Glutamatergic neuron (in vitro differentiated cells): ENCODE measurements at places on chromosomes 1 and 21. TPM values are rescaled to one million over a fixed set of nuclear protein-coding genes. Genes with fewer than 3 reads are reported as not detected.

DNA sequence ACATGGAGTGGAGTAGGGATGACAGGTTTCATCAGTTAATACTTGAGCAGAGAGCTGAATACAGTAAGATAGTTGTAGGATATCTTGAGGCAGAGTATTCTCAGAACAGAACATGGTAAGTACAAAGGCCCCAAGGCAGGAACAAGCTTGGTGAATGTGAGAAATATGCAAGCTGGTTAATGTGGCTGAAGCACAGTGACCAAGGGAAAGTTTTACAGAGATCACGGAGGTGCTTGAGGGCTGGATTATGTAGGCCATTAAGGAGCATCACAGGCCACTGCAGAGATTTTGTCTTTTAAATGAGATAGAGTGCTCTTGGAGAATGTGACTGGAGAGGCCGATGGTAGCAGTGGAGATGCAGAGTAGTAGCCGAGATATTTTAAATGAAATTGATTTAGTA is 54.0 kb upstream of the BOLA1 start:
- peaks cover 5% of the 10 kb centered on the region for H3K27me3 ChIP-seq
- peak overlapping the region; percentile 16 for H3K27ac ChIP-seq
- H3K4me1 ChIP-seq = peaks cover 39% of the 10 kb centered on the region
- peak overlapping the region; percentile 61 for H3K4me3 ChIP-seq
- no peaks in the 10 kb centered on the region for H3K36me3 ChIP-seq

DNA sequence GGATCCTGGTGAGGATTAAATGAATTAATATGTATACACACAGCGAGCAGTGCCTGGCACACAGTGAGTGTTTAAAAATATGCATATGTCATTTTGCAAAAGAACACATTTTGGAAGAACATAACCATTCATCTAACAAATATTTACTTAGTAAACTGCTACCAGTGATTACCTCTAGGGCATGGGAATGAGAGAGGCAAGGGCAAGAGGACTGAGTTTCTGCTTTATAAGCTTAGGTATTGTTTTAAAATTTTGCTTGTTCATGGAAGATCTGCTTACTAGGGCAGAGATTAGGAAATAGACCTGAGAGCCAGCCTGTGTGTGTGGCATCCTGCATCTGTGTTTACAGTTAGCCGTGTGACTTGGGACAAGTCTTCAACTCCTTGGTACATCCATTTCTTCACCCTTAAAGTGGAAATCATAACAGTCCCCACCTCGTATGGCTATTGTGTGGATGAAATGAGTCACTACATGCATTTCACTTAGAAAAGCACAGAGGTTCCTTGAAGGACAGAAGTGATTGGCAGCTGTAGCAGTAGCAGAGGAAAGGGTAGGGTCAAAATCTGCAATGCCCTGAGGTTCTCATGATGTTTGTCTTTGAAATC is 198.5 kb upstream of the FMN2 start:
- peaks cover 3% of the 10 kb centered on the region for H3K27me3 ChIP-seq
- H3K36me3 ChIP-seq = no peaks in the 10 kb centered on the region
- no peak for DNase-seq
- H3K4me3 ChIP-seq = no peak overlapping the region
- H3K27ac ChIP-seq = no peak overlapping the region
- H3K4me1 ChIP-seq = peaks cover 11% of the 10 kb centered on the region

DNA sequence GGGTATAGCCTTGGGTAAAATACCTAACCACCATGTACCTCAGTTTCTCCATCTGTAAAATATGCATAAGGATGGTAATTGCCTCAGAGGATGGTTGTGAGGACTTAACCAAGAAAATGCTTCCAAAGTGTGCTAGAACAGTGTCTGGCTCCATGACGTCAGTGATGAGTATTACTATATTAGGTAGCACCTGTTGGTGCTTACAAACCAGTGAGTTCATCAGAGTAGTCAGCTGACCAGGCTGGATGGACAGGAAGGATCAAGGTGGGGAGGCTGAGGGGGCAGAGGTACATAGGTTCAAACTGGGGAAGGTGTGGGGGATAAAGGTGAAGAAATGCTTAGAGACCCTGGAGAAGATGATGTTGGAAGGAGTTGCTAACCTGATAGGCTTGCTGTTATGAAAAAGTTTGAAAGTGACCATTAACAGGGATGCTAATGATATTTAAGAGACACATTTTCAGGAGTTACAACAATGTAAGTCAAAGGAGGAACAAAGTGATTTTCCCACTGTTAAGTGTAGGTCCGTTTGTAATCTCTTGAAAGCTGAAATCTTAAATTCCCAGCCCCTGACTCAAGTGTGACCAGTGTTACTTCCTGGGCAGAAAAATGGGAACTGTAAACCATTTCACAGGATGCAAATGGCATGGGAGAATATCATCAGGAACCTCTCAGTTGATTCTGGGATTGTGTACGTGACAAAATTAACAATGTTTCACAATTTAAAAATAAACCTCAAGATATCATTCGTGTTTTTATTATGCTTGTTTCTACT is 4.4 kb downstream of the NTPCR start:
- no peak for DNase-seq
- H3K4me1 ChIP-seq = peaks cover 17% of the 10 kb centered on the region
- peaks cover 17% of the 10 kb centered on the region for H3K36me3 ChIP-seq
- H3K27ac ChIP-seq = no peak overlapping the region
- no peaks in the 10 kb centered on the region for H3K27me3 ChIP-seq
- H3K4me3 ChIP-seq = no peak overlapping the region

DNA sequence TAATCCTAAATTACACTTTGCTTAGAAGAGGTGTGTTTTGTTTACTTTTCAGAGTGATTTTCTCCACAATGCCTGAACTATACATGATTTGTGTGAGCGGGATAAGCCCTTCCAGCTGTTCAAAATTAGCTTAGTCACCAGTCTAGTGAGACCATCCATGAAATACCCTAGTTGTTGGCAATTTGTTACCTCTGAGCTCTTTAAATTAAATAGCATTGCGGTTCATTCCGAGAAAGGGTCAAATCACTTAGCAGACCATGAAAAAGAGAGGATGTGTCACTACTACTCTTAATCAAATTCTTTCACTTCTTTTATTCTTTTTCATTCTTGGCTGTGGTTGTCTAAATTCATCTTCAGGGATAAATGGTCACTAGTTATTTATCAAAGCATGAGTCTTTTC is 11.9 kb upstream of the VAV3 start:
- no peak for DNase-seq
- H3K4me1 ChIP-seq = peaks cover 22% of the 10 kb centered on the region
- no peaks in the 10 kb centered on the region for H3K36me3 ChIP-seq

DNA sequence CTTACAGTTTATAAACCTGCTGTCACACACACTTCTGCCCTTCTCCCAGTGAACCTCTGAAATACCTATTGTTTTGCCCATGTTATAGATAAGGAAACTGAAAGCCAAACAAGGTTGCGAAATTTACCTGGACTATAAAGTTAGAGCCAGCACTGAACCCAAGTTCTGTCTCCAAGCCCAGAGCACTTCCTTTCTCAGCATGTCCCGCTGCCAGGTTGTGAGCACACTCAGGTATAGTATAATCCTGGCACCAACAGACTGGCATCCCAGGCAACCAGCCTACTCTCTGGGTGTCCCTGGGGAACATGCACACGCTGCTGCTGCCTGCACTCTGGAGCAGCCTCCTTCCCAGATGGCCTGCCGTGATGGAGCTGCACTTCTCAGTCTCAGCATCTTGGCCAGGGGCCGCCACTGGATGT is 45.1 kb downstream of the PGBD5 start:
- peak; percentile 48 for DNase-seq
- H3K27me3 ChIP-seq = peaks cover 6% of the 10 kb centered on the region
- H3K4me3 ChIP-seq = no peak overlapping the region
- peak overlapping the region; percentile 64 for H3K27ac ChIP-seq

- no peaks in the 10 kb centered on the region for H3K4me1 ChIP-seq
- H3K4me3 ChIP-seq = no peak overlapping the region
- H3K27me3 ChIP-seq = no peaks in the 10 kb centered on the region
- no peak overlapping the region for H3K27ac ChIP-seq
- H3K36me3 ChIP-seq = peaks cover 17% of the 10 kb centered on the region
Measured at GRCh38 chr1:211355873-211356272, 29.2 kb downstream of the TRAF5 start.

DNA sequence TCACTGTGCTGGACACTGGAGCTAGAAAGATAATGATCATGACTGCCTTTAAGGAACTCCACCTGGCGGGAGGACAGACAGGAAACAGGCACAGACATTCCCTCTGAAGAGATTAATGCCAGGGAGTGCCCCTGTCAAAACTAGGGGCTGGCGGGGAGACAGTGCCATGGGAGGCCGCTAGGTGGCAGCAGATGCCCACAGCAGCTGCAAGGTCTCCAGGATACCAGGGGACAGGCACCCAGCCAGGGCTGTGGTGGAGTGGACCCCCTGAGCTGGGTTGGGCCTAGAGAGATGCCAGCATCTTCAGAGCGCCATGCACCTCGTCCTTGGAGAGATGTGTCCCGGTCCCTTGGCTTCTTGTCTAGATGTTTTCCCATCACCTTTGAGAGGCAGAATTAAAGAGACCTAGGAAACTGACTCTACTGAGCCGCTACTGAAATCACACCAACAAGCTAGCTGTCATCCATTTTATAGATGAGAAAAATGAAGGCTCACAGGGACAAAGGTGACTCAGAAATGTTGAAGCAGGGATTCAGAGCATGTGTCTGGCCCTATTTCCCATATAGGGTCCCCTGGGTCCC is 3.6 kb downstream of the REN start:
- no peaks in the 10 kb centered on the region for H3K36me3 ChIP-seq
- H3K4me1 ChIP-seq = no peaks in the 10 kb centered on the region
- H3K4me3 ChIP-seq = peak overlapping the region; percentile 23
- peaks cover 6% of the 10 kb centered on the region for H3K27me3 ChIP-seq

DNA sequence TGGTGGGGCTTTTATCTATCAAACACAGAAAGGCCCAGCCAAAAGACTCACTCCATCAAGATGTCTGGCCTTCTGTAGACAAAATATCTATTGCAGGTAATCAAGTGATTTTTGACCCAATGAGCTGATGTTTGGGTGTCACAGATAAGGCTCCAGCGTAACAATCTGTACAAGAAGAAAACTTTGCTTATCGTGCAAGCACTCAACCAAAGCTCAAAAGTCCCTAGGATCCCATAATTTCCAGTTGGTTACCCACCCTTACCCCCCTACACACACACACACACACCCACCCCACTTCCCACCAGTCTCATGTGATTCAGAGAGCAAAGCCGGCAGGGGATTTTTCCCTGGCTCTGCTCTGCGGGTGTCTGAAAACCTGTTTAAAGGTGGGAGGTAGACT is 5.8 kb downstream of the ITPKB start:
- no peak overlapping the region for H3K4me3 ChIP-seq
- peaks cover 4% of the 10 kb centered on the region for H3K4me1 ChIP-seq
- peaks cover 3% of the 10 kb centered on the region for H3K27me3 ChIP-seq
- H3K36me3 ChIP-seq = no peaks in the 10 kb centered on the region
- DNase-seq = no peak
- H3K27ac ChIP-seq = no peak overlapping the region

DNA sequence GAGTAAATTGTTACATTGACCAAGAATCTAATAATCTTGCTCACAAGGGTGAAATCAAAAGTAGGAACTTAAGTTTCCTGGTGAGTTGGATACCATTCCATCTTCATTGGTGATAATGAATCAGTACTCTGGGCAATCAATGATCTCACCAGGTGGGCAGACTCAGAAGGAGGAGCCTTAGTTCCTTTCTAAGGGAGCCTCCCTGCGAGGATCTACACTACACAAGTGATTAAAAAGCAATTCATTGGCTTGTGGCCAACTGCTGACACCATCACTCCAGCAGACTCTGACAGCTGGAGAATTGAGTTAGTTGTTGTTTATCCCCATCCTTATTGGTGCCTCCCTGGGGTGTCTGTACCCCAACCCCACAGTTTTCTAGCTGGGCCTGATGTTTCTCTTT is 84.1 kb upstream of the VANGL1 start:
- DNase-seq = no peak
- no peaks in the 10 kb centered on the region for H3K27me3 ChIP-seq
- no peak overlapping the region for H3K27ac ChIP-seq
- no peak overlapping the region for H3K4me3 ChIP-seq
- no peaks in the 10 kb centered on the region for H3K4me1 ChIP-seq
- no peaks in the 10 kb centered on the region for H3K36me3 ChIP-seq

DNA sequence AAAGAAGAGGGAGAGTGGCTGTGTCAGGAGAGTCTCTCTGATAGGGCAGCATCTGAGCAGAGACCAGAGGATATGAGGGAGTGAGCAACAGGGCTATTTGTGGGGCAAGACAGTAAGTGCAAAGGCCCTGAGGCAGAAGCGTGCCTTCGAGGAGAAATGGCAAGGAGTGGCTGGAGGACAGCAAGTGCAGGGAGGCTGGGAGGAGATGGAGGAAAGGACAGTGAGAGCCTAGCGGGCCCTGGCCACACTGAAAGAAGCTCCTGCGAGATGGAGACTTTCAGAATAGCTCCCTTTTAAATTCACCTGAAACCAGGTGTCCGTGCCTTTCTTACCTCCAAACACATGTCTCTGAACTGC is 25.2 kb downstream of the EXOC8 start:
- H3K4me3 ChIP-seq = no peak overlapping the region
- H3K27me3 ChIP-seq = no peaks in the 10 kb centered on the region
- no peak overlapping the region for H3K27ac ChIP-seq
- peaks cover 2% of the 10 kb centered on the region for H3K4me1 ChIP-seq
- no peak for DNase-seq

- no peaks in the 10 kb centered on the region for H3K4me1 ChIP-seq
- H3K27me3 ChIP-seq = peaks cover 9% of the 10 kb centered on the region
- H3K27ac ChIP-seq = no peak overlapping the region
- peaks cover 29% of the 10 kb centered on the region for H3K36me3 ChIP-seq
Measured at GRCh38 chr21:37614351-37614875, 247.8 kb downstream of the DYRK1A start.

DNA sequence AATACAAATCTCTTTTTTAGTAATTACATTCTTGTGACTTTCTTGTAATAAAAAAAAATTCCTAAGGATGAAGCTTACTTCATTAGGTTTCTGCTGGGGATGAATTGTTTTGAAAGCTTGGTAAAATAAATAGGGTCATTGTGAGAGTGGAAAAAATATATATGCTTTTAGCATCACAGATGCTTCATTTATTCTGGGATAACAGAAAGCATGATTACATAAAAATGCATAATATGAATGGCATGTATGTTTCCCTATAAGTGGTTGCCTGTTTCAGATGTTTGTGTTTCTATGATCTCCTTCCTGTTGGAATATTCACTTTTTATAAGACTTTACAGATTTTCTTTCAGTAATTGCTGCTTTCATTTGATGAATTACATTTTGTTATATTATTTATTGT is 42.3 kb downstream of the HMCN1 start:
- no peak overlapping the region for H3K4me3 ChIP-seq
- peak overlapping the region; percentile 75 for H3K27ac ChIP-seq
- no peaks in the 10 kb centered on the region for H3K36me3 ChIP-seq
- no peaks in the 10 kb centered on the region for H3K27me3 ChIP-seq

GRCh38 chr1:172154551-172154950 is 265.9 kb upstream of the C1orf105 start:
- no peak overlapping the region for H3K4me3 ChIP-seq
- no peak overlapping the region for H3K27ac ChIP-seq
- DNase-seq = no peak
- H3K36me3 ChIP-seq = no peaks in the 10 kb centered on the region
- H3K4me1 ChIP-seq = no peaks in the 10 kb centered on the region
- no peaks in the 10 kb centered on the region for H3K27me3 ChIP-seq

- H3K4me3 ChIP-seq = no peak overlapping the region
- no peaks in the 10 kb centered on the region for H3K27me3 ChIP-seq
- H3K27ac ChIP-seq = no peak overlapping the region
- H3K4me1 ChIP-seq = no peaks in the 10 kb centered on the region
- H3K36me3 ChIP-seq = no peaks in the 10 kb centered on the region
- DNase-seq = no peak
Measured at GRCh38 chr1:176118985-176119384, 88.1 kb downstream of the COP1 start.

MACO1 gene
- total RNA-seq = 85.4 TPM

CDC42SE1 gene
- 127 TPM for total RNA-seq

LRRC53 gene
- 0.42 TPM for total RNA-seq

BRDT gene
- not detected for total RNA-seq

TRIM17 gene
- not detected for total RNA-seq

NR5A2 gene
- total RNA-seq = 2.0 TPM

JAM2 gene
- 4.6 TPM for total RNA-seq

MYOG gene
- total RNA-seq = not detected

PLA2G2C gene
- not detected for total RNA-seq

LCA5L gene
- not detected for total RNA-seq
